NCI-H2081 (cell line): ENCODE measurements at places on chromosomes 11 and 22.

DNA sequence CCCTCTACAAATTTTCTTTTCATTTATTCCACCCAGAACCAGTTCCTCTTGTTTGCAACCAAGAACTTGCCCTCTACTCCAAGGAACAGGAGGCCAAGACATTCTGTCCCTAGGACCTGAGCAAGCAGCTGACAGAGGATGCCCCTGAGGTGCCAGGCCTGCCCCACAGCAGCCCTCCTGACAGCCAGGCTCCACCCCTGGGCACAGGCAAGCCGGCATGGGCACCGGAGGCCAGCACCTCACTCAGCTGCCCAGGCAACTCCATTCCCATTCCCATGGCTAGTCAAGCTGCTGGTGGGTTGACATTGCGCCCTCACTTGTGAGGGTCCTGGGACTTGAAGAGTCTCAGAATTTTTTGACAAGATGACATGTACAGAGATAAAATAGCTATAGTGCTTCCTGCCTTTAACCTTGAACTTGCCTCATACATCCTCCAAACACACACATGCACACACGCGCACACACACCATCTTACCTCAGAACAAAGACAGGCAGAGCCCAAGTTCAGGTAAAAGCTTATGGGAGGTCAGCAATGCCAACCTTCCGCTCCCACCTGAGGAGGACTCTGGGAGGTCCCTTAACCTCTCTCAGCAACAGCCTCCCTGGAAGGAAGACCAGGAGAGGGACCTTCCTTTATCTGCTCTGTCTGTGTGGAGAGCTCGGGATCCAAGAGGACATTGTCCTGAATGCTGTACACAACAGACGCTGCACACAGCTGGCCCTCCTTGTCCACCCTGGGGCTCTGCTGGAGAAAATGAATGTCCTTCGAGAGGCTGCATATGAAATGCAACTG, 620.9 kb upstream of the CADM1 start:
- no peak for DNase-seq

DNA sequence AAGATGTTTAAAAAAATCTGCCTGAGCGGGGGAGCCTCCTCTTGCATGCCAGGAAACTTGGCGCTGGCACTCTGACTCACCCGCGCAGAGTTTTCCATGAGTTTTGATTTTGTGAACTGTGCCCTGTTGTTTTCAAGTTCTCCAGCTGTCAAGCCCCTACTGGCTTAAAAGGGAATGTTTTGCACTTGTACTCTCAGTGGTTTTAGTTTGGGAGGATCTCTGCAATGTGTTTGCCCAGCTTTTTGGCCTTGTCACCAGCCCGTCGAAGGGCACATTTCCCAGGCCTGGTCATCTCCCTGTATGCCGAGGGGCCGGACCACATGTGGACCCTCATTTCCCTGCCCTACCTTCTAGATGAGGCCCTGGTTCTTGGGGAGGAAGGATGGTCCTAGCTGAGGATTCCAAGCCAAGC, 12.2 kb downstream of the MRGPRF start:
- no peak for DNase-seq

DNA sequence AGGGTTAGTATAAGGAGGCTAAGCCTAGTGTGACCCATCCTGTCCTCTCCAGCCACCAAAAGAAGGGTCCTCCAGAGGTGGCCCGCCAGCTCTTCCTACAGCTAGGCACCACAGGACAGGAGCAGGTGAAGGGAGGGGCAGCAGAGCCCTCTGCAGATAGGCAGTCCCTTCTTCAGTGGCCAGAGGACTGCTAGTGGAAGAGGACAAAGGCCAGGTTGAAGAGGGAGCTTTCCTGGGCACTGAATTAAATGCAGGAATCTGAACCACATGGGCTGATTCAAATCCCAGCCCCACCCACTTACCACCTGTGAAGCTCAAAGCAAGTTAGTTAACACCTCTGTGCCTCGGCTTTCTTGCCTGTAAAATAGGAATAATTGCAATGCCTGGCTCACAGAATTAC, 409.5 kb downstream of the NXPE2 start:
- DNase-seq, result no peak

DNA sequence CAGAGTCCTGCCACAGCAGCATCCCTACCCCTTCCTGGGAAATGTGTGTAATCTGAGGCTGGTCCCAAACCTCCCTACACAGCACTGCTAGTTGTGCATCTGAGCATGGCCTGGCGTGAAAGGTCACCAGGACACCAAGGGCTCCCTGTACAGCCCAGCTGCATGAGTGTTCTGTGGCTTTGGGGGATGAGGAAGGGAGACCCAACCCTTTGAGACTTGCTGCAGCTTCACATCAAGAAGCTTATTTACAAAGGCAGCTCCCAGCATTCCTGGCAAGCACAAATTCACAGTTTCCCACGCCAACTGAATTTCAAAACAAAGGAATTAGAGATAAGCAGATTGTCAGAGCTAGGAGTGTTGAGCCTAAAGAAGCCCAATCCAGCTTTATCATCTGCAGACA, 32.2 kb downstream of the CSNK2A3 start:
- DNase-seq, result no peak

DNA sequence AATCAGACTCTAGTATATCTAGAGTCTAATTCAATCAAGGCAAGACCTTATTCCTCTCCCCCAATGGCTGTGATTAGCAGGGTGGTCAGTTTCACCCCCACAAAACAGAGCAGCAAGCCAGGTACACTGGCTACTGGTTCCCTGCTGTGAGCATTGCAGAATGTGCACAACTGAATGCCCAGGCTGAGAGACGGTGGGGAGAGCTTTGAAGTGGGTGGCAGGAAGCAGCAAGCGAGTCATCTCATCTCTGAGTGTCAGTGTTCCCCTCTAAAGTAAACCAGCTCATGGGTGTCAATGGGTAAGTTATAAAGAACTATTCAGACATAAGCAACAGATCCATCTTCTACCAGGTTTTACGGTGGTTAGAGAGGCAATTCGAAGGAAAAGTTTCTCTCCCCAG, 37.6 kb downstream of the GAB4 start:
- DNase-seq, result no peak

GRCh38 chr11:12692229-12693075, 18.2 kb downstream of the TEAD1 start:
- peak; percentile 25 for DNase-seq

- DNase-seq, result no peak
Measured at GRCh38 chr22:31062566-31063230, 18.4 kb upstream of the SMTN start.

DNA sequence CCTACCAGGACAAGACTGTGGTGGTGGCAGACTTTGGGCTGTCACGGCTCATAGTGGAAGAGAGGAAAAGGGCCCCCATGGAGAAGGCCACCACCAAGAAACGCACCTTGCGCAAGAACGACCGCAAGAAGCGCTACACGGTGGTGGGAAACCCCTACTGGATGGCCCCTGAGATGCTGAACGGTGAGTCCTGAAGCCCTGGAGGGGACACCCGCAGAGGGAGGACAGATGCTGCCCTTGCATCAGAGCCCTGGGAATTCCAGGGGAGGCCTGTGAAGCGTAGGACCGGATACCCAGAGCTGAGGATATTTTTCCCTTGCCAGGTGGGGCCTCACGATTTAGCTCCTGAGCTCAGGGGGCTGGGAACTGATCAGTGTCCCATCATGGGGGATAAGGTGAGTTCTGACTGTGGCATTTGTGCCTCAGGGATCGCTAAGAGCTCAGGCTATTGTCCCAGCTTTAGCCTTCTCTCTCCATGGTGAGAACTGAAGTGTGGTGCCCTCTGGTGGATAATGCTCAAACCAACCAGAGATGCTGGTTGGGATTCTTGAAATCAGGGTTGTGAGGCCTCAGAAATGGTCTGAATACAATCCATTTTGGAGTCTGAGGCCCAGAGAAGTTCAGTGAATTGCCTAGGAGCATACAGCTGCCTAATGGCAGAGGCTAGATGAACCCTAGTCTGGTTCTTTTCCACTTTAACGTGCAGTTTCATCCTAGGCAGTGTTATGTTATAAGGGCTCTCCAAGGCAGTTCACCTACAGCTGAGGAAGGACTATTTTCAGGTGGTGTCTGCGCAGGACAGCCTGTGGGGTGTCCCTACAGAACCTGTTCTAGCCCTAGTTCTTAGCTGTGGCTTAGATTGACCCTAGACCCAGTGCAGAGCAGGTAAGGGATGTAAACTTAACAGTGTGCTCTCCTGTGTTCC, 19.5 kb downstream of the PIK3IP1 start:
- peak; percentile 38 for DNase-seq

GRCh38 chr11:16876053-16876752, 137.8 kb downstream of the C11orf58 start:
- no peak for DNase-seq

DNA sequence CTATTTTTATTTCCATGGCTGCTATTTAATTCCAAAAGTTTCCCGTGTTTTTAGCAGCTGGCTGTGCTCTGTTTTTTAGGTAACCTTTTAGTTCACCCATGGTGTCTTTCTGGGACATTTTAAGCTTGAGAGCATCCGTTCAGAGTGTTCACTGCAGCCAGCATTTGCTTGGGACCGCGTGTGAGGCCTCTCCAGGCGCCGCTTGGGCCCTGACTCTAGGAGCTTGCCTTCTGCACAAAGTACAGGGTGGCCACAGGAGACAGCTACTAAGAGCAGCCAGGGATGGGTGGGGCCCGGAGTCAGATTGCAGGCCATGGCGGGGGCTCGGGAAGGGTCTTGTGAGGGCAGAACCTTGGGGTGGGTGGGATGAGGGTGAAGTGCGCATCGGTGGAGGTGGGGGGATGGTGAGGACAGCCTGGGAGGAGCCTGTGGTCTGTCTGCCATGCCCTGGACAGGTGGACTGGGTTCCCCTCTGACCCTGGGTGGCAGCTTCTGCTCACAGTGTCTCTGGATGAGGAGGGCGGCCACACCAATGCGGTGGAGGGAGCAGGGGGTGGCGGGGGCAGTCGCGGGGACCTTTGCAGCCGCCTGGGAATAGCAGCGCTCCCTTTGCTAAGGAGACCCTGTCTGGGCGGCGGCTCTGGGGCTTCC, 288.1 kb downstream of the TBC1D22A start:
- no peak for DNase-seq

DNA sequence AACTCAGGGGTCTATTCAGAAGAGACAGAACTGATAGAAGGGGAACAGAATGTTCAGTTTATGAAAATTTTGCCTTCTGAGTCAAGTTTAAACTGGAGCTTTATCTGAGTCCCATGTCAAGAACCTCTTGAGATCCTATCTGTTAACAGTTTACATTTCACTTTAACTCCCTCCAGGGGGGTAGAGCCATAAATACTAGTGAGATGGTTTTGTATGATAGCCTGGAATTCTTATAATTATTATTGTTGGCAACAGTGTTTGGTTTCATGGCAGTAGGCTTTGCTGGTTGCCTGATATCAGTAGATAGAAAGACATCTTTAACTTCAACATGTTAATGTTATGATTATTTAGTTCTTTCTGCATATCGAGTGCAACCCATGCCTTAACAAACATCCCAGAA, 498.5 kb downstream of the INSC start:
- no peak for DNase-seq

- no peak for DNase-seq
Measured at GRCh38 chr22:46846150-46846831, 83.8 kb downstream of the TBC1D22A start.

DNA sequence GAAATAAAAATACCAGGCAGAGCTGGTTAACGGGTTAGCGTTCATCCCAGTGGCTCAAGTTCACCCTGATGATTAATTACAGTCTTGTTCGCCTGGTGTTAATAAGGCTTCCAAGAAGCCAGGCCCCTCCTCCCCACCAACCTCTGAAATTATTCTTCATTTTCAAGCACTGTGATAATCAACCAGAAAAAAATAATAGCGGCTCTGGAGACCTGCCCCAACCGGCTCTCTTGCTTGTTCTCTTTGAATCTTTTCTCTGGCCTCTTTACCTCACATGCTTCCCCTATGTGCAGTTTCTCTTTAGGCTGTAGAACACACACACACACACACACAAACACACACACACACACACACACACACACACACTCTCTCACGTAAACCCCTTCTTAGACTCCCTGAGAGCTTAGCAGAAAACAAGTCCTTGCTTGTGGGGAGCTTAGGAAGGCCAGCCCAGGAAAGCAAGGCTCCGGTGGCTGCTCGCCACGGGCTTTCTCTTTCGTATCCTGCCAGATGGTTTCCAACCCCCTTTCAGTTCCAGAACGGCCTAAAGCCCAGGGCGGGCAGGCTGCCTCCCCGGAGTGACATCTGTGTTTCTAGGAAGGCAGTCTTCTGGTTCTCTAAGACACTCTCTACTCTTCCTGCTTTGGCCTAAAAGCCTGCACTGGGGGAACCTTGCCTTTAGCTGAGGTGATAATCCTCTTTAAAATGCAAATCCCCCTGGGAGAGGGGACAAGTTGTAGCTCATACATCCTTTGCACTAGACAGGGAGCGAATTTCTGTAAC, 106.4 kb upstream of the SESN3 start:
- DNase-seq, result no peak

DNA sequence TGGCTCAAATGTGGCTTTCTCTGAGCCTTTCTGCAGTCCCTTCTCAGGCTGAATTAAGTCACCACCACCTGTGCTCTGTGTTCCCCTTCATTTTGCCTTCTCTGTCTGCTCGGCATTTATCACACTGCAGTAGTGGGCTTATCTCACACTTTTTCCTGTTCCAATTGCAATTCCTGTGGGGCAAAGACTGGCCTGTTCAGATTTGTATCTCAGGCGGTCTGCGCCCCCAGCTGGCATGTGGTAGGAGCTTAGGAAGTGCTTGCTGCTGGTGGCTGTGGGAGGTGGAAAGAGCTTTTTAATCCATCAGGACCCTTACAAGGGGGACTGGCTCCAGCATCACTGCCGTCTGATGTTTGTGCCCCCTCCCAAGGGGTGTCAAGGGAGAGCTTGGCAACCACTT, 21.2 kb downstream of the BMAL1 start:
- no peak for DNase-seq

DNA sequence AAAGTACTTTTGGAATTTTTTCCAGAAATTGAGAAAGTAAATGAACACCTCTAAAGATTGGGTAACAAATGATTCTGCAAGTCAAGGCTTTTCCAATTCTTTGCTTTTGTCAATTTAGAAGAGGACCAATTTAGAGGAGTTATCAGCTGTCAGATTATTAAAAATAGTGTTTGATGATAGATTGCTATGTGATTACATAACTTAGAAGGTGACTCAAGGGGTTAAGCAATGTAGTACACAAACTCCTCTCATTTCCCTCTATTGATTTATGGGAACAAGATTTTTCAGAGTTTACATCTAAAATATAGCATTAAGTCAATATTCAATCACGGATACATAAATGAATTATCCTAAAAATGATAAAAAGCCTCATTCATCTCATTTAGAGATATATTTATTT, 70.3 kb downstream of the INSC start:
- DNase-seq, result no peak

GRCh38 chr11:12502046-12502445, 124.7 kb downstream of the PARVA start:
- no peak for DNase-seq

DNA sequence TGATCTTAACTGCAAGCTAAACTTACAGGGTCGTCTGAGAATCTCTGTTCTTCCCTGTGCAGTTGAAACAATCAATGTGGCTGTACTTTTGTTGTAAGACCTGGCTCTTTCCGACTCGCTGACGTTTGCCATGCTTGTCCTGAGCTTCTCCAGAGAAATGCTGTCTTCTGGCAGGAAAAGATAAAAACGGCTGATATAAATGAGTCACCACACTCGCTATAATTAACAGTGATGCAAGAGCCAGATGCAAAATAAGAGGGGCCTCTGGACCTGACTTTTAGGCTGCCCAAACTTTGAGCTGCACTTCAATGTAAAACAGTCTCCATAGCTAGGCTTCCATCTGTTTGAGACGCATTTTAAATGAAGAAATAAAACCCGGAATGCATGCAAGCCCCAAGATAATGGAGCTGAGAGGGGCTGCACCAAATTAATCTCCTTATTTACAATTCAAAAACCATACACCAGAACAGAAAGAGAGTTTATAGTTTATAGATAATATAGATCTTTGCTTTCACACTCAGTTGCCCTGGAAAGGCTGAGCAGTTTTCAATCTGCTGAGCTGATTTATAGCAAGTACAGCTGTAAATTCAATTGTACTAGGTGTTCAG, 48.5 kb downstream of the WT1 start:
- no peak for DNase-seq
